Epithelial cell of esophagus (primary cell): ENCODE measurements at places on chromosomes 11 and 22.

GRCh38 chr11:23134627-23135026 lies 274.4 kb upstream of the CCDC179 start:
- no peak for DNase-seq

- DNase-seq = peak; percentile 41
Observed at GRCh38 chr22:34761111-34761510, 304.8 kb upstream of the ISX start.

DNA sequence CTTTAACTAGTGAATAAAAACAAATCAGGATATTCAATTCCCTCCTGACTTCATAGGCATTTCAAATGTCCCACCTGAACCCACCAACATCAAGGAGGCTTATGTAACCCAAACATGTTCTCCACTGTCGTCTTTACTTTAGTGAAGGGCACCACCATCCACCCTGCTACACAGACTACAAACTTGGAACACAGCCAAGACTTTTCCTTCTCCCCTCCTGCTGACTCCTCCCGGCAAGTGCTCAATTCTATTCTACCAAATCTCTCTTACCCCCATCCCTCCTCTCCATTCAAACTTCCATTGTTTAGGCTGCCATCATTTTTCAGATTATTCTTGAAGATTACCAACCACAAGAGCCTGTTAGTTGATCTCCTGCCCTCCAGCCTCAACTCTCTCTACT lies 24.3 kb downstream of the SAAL1 start:
- DNase-seq = no peak

DNA sequence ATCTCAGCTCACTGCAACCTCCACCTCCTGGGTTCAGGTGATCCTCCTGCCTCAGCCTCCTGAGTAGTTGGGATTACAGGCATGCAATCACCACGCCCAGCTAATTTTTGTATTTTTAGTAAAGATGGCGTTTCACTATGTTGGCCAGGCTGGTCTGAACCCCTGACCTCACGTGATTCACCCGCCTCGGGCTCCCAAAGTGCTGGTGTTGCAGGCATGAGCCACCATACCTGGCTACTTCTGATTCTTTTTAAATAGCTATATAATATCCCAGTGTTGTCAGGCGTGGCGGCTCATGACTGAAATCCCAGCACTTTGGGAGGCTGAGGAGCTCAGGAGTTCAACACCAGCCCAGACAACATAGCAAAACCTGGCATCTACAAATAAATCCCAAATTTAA lies 20.7 kb downstream of the TMEM41B start:
- DNase-seq = no peak

- DNase-seq = no peak
Observed at GRCh38 chr11:64176751-64177150, 9.2 kb upstream of the STIP1 start.

GRCh38 chr11:77250881-77251640 lies 50.4 kb downstream of the GDPD4 start:
- peak; percentile 87 for DNase-seq

GRCh38 chr11:100190395-100190794 lies 496.7 kb upstream of the ARHGAP42 start:
- DNase-seq = no peak

- no peak for DNase-seq
Observed at GRCh38 chr11:33185756-33186155, 24.5 kb upstream of the CSTF3 start.

DNA sequence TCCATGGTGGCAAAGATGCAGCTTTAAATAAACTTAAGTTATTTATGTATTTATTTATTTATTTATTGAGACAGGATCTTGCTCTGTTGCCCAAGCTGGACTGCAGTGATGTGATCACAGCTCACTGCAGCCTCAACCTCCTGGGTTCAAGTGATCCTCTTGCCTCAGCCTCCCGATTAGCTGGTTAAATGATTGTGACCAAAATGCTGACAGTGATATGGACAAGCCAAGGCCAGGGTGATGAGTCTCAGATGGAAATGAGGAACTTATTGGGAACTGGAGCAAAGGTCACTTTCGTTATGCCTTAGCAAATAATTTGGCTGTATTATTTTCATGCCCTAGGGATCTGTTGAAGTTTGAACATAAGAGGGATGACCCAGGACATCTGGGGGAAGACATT lies 9.3 kb upstream of the LRP5 start:
- DNase-seq = no peak

DNA sequence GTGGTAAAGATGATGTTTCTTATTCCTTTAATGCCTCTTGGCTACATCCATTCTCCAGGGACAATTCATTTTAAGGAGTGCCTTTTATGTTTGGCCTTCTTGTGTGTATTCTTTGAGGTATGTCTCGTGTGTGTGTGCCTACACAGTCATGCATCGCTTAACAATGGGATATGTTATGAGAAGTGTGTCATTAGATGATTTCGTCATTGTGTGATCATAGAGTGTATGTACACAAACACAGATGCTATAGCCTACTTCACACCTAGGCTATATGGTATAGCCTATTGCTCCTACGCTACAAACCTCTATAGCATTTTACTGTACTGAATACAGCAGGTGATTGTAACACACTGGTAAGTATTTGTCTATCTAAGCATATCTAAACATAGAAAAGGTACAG lies 23.0 kb downstream of the ZNF202 start:
- peak; percentile 43 for DNase-seq

DNA sequence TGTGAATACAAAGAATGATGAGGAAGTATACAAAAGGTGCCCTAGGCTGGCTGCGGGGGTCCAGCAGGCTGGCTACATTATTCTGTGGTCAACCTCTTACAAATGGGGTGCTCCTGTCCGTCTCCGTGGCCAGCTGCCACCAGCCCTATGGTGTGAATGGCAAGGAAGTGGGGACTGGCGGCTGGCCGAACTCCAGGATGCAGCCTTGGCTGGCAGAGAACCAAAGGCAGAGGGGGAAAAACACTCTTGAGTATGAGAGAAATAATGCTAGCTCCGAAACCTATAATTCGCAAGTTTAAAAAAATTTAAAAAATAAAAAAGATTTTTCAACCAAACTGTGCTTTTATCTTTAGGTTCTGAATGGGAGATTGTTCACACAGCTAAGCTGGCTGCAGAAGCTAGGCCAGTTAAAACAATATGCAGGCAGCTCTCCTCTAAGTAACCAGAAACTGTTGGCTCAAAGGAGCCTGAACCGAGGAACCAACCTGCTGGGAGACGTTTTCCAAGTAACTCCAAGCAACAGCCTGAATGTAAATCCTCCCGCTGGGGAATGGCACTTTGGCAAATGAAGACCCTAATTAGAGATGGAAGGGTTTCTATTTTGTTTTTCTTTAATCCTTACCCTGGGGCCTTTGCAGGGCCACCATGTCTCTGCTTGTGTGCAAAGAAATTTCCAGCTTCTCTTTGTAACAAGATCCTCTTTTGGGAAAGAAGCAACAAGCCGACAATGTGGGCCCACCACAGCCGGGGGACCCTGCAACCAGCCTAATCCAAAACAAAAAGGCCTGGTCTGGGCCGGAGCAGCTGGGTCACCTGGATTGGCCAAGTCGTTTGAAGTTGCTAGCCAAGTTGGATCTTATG lies 50.2 kb downstream of the C22orf31 start:
- no peak for DNase-seq
